ENCODE measurements at places on chromosomes 2 and 18.

DNA sequence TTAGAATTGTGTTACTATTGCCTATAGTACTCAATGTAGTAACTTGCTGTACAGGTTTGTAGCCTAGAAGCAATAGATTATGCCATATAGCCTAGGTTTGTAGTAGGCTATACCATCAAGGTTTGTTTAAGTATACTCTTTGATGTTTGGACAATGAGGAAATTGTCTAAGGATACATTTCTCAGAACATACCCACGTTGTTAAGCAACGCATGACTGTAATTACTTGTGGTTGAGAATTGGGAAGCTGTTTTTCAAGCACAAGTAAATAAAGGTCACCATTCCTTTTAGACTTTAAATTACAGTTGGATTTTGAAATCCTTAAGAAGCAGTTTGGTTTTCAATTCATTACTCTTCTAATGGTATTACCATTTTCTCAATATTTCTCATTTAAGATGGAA lies 89.8 kb upstream of the KCNH7 start:
- DNase-seq = no peak

- DNase-seq = no peak
Measured at GRCh38 chr2:70516596-70516995, 37.0 kb downstream of the TGFA start.

- no peak for DNase-seq
Measured at GRCh38 chr2:164898475-164898874, 56.9 kb downstream of the SLC38A11 start.

DNA sequence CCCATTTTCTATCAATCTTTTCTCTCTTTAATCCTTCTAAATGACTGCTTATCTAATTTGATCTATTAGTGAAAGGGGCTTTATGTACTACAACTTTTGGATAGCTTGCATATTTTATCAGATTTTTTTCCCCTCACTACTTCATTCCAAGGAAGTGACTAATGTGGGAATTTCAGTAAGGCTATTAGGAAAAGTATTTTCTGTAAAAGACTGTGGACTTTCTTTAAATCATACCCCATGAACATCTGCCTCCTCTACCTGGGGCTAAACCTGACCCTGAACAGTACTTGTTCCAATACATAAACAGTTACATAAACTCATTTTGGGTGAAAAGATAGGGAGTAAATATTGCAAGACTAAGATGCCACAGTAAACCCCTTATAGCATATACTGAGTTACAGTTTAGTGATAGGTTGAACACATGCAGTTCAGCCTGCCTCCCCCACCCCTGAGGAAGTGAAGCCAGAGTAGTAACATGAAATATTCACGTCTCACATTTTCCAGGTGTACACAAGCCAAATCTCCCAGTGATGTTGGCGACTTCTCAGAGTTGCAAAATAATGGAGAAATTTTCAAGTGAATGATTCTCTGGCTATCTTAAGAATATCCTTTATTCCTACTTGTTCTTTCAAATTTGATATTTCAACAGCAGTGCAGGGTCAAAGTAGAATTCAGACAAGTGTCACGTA lies 590.9 kb upstream of the ZEB2 start:
- no peak for DNase-seq

DNA sequence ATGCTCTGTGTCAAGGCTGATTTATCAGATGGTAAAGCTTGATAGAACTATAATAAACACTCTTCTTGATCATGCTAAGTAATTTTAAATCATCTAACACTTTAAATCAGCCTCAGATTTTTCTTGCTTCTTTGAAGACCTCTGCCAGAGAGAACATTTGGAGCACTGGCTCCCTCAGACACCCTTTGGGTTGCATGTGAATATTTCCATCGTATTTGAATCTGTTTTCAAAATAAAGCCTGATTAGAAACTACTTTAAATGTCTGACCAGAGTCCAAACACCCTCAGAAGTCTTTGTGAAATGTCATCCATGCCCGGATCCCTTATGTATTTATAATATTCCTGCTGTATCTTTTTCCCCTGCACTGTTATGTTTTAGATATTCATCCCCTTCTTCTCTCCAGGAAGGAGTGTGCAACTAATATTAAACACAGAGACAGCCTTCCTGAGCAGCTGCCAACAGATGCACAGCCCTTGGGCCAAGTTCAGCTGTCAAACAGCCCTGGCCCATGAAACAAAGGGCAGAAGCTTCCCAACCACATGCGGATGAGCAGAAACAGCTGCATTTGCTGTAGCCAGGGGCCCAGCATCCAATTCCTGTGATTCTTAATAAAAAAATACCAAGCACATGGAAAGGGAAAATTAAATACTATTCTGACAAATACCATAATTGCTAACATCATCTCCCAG lies 46.5 kb downstream of the DPP10 start:
- DNase-seq = no peak

GRCh38 chr2:70790136-70790828 lies at the start of gene FIGLA:
Gene FIGLA, minus strand, starts transcription at chr2:70790643. Its CDS starts 5 bp downstream, at chr2:70790638.
- no peak for DNase-seq

DNA sequence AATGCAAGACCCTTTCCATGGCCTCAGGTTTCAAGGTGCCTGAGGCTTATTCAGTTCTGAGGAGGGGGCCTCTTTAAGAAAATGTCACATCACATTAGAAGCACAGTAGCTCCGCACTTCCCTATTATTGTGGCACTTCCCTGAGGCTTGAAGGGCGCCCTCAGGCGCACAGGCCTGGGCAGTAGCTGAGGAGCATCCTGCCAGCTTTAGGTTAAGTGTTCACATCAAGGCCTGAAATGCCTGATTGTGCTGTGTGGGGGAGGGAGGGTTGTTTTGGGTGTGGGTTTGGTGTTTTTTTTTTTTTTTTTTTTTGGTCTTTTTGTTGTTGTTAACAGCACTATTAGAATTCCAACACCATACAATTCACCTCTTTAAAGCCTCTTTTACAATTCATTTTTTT lies 107.9 kb downstream of the CABLES1 start:
- DNase-seq = no peak

DNA sequence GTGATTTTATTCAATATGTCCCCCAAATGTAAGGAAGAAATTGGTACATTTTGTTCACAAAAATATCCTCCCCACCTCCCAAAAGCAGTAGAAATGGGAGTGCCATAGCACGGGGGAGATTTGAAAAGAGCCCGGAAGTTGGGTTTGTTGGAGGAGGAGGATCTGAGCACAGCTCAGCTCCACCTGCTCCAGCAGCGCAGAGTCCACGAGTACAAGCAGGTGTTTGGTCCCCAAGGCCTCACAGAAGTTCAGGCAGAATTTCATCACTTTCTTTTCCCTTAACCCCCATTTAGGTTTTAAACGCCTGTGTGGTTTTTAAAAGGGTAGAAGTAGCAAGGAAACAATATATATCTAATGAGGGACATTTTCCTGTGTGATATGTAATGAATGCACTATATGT lies 56.0 kb downstream of the TRAPPC12 start:
- no peak for DNase-seq

GRCh38 chr2:101146535-101146934 lies 4.6 kb downstream of the TBC1D8 start:
- DNase-seq = no peak

DNA sequence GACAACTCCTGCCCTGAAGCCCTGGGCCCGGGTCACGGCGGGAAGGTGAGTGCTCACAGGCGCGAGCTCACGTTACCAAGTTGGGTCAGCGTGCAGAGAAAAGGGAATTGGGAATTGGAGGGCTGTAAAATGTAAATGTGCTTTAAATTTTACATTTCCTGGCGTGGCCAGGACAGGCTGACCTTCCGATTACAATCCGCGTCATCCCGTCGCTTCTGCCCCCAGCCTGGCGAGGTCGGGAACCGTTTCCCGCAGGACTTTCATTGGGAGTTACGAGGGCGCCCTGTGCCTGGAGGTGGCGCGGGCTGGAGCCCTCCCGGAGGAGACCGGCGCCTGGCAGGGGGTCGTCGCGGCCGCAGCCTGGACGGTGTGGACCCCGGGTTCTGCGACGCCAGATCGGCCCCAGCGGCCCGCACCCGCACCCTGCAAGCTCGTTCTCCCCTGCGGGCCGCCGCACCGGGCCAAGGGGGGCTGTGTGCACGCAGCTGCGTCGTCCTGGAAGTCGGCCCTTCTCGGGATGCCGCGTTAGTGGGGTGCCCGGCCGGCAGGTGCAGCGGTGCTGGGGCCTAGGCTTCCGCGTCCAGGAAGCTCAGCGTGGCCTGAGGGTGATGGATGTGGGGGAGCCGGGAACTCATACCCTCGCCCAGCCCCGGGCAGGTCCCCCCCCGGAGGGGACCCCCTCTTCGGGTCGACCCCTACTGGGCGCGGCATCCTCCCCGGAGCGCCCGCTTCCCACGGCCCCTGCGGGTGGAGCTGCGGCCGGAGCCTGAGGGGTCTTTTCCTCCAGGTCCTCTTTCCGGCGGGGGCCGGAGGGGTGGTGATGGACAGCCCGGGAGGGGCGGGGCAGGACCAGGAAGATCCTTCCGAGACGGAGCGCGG lies 63.9 kb downstream of the LRRFIP1 start:
- no peak for DNase-seq

DNA sequence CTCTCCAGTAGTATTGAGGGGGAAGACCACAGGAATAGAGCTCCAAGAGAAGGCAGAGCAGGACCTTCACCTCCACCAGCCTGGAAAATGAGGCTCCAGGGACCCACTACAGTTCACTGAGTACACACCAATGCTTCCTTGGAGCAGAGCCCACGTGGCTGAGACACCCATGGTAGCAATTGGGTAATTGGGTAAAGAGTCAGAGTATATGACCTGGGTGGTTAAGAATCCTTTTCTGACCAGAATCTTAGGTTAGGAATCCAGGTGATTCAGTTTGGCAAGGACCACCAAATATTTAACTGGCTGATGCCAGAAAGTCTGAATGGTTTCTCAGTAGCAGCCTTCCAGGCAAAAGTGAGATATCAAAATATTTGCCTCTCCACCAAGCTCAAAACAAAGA lies 107.7 kb downstream of the MDH1 start:
- no peak for DNase-seq

DNA sequence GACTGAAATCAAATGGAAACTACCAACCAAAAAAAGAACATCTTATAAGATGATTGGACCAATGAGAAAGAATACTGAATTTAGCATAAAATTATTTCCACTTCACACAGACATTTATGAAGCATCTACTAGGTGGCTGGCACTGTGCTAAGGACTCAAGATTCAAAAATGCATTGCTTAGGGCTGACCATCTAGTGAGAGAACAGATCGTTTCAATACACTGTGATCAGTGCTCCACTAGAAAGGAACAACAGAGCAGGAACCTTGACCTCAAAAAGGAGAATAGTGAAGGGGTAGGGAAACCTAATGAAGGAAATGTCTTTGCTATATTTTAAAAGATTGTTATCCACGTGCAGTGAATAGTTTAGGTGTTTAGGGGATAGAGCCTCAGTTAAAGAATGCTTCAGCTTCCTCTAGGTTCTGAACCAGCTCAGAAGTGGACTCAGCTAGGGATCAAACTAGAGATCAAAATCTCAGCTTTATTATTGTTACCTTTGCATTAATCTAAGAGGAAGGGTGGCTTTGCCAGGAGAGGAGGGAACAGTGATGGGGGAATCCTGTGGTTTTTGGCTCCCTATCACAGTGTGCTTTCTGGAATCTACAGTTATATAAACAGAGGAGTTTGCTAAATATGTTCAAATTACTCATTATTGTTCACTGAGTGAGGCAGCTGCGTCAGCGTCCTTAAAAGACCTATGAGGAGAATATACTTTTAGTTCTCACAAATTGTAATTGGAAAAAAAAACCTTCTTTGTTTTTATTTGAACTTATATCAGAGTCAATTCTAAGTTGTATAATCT lies 16.2 kb upstream of the BBS5 start:
- no peak for DNase-seq

DNA sequence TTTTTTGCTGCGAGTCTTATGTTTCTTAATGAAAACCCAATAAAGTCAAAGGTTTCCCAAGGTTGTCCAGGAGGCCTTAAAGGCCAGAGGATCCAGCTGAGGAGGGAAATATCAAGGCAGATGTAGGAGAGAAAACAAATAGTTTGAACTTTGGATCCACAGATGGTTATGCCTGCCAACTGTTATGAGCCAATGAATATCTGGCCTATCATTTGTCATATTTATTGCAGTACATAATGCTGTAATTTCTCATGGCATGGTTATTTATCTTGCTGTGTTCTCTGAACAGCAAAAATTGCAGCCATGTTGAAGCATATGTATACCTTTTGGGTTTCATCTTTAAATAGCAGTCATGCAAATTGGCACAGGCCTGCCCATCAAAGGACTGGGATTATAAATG lies 38.2 kb upstream of the CAVIN2 start:
- DNase-seq = no peak

- DNase-seq = no peak
Measured at GRCh38 chr2:46874236-46874929, 41.2 kb downstream of the MCFD2 start.

GRCh38 chr18:59149416-59149815 lies 9.7 kb downstream of the SEC11C start:
- no peak for DNase-seq

DNA sequence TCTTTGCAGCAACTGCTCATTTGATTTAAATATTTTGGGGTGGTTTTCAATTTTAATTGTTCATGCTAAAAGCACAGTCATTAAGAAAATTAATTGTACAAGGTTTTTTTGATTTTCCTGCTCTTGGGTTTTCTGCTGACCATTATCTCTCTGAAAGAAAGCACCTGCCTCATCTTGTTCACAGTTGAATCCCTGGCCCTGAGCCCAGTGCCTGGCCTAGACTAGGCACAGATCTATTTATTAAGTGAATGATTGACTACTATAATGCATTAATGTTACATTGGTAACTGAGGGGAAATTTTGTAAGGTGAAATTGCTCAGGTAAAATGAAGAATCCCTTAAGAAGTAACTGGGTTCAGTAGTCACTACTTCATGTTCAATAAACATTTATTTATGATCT lies 22.0 kb downstream of the IL1RL2 start:
- no peak for DNase-seq

- no peak for DNase-seq
Measured at GRCh38 chr2:160277151-160277550, 77.1 kb upstream of the ITGB6 start.

DNA sequence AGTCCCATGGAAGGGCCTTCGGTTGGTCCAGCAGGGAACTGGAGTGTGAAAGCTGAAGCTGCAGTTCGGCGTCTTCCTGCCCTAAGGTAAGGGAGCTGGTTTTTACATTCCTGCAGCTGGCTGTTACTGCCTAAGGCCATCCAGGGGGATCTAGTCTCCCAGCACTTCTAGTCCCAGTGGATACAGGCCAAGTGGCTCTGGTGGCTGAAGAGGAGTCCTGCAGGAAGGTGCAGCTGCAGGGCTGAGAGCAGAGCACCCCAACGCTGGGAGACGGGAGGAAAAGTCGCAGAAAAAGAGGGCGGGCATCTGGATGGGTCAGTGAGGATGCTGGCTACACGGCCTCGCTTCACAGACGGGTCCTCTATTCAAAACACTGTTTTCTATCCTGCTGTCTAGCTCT lies 225.0 kb upstream of the HS6ST1 start:
- DNase-seq = no peak

- DNase-seq = no peak
Measured at GRCh38 chr18:58344861-58345463, 283.9 kb downstream of the ALPK2 start.
